IMR-90 (cell line): ENCODE measurements at places on chromosomes 11 and 22. TPM values are rescaled to one million over a fixed set of nuclear protein-coding genes. Genes with fewer than 3 reads are reported as not detected.

DNA sequence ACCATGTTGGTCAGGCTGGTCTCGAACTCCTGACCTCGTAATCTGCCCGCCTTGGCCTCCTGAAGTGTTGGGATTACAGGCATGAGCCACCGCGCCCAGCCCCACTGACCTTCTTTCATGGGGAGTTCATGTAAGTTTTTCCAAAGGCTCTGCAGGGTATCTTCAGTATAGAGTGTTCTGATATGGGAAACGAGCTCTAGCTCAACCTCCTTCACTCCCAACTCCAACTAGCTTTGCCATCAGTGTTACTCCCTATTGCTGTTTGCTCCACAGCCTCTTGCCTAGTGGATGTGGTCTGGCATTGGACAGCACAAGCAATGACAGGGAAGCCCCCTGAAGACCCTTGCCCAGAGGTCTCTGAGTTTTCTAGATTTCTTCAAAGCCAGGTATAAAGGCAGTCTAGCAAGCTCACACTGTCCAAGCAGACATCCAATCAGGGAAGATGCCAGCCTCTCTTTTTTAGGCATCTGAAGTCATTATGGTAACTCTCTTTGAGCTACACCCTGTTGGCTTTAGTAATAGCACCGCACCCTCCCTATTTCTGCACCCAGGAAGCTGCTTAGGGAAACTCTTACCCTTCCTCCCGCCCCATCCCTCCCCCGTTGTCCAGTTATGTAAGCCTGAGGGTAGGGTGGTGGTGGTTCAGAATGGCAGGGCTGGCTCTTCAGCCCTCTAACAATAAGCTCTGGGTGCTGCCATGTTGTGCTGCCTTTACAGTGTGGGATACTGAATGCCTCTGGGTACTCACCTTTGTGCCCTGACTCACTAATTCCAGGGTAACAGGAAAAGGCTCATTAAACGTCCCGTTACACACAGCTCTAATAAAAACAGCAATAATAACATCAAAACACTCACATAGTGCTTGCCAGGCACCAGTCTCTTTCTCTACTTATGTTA, 41.4 kb upstream of the CLDN5 start:
- DNase-seq = no peak

- peak; percentile 95 for DNase-seq
These were observed 34.7 kb downstream of the PARVA start for GRCh38 chr11:12411806-12412727.

DNA sequence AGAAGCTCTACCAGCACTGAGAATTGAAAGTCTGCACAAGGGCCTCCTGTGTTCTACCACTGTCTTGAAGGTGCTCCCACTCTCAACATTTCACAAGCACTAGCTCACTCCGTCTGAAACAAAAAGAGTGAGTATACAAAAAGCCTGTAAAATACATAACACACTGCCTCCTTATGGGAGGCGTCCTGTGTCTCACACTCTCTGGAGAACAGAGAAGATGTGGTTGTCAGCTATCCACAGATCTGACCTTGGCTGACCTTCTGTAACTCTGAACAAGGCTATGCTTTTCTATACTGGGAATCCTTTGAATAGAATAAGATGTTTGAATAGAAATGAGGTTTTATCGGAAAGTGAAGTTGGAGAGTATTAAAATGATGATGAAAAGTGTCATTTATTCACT, 171.3 kb upstream of the TMEM45B start:
- DNase-seq = no peak

The P2RX3 gene
- not detected in 2 replicates for polyA plus RNA-seq

The A4GALT gene
- 6.1 and 6.3 TPM in 2 replicates for polyA plus RNA-seq
